Activated CD8-positive, alpha-beta T cell treated with anti-CD3 and anti-CD28 coated beads for 36 hours (primary cell): ENCODE measurements at places on chromosomes 4 and X.

GRCh38 chr4:124943938-124944337 is 231.4 kb upstream of the ANKRD50 start:
- no peak for DNase-seq

GRCh38 chr4:112287258-112287989 is 1.7 kb upstream of the TIFA start:
- peak; percentile 31 for DNase-seq

- DNase-seq, result no peak
Observed at GRCh38 chrX:104618106-104618895, 52.3 kb downstream of the IL1RAPL2 start.

DNA sequence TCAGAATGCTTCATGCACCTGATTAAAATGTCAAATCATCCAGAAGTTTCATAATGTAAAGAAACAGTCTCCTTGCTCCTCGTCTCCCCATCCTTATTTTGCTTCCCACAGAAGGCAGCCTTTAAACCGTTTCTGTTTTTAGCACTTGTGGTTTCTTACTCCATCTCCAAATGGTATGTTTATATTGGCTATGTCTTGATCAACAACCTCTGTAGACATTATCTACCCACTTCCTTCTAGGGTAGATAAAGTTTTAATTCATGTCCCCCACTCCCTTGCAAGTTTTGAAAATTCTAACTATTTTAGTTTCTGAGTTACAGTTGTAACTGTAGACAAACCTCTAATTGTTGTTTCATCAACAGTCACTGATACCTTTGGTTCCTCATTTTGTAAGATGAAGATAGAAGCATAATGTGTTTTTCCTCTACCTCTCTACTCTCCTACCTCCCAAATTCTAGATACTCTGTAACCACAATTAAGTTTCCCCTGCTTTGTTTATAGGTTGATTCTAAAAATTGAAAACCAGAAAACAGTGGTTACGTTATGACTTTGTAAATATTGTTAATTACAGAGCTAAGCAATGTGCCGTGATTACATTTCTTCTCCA is 291.7 kb upstream of the GATB start:
- no peak for DNase-seq

DNA sequence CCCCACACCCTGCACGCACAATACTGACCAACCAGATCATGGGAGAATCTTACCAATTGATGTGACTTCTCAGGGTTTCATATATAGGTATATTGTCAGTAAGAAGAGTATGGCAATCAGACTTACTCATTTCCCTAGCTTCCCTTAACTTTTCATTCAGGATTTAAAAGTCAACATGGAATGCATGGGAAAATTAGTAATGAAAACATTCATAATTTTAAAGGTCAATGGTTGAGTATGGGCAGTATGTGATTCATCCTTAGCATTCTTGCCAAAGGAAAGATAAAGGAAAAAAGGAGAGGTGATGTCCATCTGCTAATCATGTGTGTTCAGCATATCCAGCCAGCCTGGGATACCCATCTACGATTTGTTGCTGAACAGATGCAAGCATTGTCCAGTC is 4.0 kb downstream of the DIPK2B start:
- no peak for DNase-seq

GRCh38 chr4:10048941-10049697 is 27.8 kb upstream of the SLC2A9 start:
- no peak for DNase-seq

GRCh38 chr4:7190278-7190594 is 2.1 kb upstream of the SORCS2 start:
- DNase-seq, result no peak

GRCh38 chr4:151675411-151675971 is 85.3 kb downstream of the GATB start:
- no peak for DNase-seq

DNA sequence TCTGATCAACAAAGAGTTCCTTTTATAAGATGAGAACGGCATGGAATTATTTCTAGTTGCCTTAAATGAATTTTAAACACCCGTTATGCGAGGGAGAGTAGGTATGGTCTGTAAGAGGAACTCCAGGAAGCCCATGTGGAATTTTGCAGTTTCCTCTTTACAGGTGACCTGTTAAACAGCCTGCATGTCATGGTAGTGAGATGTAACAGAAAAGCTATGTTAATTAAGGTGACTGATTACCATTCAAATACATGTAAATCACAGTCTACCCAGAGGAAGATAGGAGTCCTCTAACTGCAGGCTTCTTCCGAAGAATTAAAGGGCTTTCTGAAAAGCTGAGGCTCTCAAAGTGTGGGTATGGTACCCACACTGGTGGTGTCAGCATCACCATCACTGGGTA is 163.6 kb downstream of the CBR4 start:
- no peak for DNase-seq

DNA sequence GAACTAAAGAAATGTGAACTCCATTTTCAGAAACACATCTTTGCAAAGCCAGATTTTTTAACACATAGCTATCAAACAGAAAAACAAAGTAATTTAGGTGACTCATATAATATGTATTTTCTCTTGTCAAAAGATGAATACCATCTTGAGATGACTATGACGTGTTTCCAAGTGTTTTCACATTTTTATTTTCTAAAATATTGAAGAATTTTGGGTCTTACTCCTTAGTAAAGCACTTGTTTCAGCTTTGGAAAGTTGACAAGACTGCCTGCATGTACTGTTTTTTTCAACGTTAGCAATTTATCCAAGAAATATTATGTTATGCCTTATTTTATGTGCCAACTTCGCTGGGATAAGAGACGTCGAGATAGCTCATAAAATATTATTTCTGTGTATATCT is 733.9 kb upstream of the EPHA5 start:
- DNase-seq, result no peak

DNA sequence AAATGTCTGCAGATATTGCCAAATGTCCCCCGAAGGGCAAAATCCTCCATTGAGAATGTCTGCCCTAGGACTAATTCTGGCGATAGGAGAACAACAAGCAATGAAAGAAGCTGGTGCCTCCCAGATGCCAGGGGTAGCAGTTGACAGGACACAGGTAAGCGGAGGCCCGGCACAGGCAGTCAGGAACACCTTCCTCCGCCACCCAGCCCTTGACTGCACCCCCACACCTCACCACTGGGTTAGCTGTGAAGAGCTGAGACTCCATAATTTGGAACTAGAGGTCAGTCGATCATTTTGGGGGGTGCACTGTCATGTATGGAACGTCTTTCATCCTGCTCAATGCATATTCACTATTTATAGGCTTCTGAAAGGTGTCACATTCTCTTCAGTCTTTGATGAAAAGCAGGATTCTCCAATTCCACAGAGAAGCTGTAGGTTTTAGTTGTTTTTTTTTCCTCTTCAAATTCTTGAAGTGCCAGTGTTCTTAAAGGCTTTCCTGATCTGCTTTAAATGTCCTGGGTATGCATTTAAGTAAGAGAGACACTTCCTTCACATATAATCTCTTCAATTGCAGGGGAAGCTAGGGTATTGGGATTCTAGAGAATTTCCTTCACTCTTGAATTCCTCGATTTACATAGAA is 111.6 kb upstream of the ZFP42 start:
- no peak for DNase-seq

DNA sequence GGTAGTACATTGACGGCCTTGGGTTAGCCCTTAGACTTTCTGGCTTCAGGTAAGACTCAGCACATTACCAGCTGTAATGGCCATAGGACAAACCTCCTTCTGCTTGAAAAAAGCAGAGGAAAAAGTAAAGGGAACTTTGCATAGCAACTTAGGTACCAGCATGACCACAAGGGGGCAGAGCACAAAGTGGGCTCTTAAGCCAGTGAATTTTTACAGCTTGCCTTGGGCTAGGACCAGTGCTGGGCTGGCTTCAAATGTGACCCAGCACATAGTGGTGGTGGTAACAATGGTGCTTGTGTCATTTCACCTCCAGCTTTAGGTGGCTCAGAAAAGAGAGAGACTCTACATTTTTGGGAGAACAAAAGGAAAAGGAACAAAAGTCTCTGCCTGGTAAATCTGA is 66.1 kb downstream of the KLHL4 start:
- no peak for DNase-seq

- no peak for DNase-seq
Observed at GRCh38 chr4:92234393-92235176, 69.2 kb upstream of the GRID2 start.

GRCh38 chrX:150334100-150334499 is 29.0 kb upstream of the MAMLD1 start:
- DNase-seq, result no peak

- no peak for DNase-seq
Observed at GRCh38 chrX:2299871-2300270, 200.9 kb downstream of the DHRSX start.

GRCh38 chrX:134753718-134754008 is 95.4 kb upstream of the PLAC1 start:
- no peak for DNase-seq

DNA sequence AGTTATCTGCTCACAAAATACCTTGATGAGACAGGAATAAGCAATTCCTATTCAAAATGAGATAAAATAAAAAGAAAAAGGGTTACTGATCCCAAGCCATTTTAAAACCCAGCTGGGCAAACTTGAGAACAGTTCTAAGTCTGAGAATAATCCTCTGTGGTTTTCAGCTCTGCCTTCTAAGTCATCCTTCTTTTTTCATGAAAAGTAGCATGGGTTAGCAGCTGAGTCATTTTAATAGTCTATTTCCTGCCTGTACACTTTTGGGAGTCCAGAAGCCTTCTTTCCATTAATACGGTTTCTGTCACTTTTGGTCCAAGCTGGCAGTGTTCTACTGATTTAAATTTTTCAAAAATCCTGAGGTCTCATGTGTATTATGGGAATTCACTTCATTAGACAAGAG is 374.3 kb downstream of the IQCM start:
- no peak for DNase-seq

DNA sequence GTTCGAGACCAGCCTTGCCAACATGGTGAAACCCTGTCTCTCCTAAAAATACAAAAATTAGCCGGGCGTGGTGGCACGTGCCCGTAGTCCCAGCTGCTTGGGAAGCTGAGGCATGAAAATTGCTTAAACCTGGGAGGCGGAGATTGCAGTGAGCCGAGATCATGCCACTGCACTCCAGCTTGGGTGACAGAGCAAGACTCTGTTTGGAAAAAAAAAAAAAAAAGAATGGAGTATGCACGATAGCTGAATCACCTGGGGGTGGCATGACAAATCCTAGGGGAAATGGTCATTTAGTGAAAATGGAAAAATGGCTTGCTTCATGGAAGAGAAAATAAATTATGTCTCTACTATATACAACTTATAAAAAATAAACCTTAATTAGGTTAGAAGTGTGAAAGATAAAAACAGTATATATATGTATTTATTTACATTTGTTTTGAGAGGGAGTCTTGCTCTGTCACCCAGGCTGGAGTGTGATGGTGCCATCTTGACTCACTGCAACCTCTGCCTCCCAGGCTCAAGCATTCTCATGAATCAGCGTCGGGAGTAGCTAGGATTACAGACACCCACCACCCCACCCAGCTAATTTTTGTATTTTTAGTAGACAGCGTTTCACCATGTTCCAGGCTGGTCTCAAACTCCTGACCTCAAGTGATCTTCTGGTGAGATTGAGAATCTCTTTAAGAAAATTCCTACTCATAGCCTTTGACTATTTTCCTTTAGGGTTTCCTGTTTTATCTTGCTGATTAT is 19.3 kb upstream of the ING2 start:
- no peak for DNase-seq

DNA sequence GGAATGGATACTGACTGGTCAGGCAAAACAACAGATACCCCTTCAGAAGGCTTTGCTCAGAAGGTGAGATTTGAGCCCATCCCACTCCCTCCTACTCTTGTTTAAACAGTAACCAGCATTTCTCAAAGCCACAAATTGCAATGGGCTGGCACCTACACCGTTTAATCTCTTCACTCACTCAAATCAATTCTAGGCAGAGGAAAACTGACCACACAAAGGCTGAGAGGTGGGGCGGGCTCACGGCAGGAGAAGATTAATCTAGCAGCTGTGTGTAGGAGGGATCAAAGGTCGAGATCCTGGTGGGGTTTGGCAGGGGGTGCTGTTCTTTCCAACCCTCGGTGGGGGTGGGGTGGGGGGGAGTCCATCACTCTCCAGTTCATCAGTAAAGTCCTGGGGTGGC is 622.4 kb downstream of the BCOR start:
- DNase-seq, result no peak

DNA sequence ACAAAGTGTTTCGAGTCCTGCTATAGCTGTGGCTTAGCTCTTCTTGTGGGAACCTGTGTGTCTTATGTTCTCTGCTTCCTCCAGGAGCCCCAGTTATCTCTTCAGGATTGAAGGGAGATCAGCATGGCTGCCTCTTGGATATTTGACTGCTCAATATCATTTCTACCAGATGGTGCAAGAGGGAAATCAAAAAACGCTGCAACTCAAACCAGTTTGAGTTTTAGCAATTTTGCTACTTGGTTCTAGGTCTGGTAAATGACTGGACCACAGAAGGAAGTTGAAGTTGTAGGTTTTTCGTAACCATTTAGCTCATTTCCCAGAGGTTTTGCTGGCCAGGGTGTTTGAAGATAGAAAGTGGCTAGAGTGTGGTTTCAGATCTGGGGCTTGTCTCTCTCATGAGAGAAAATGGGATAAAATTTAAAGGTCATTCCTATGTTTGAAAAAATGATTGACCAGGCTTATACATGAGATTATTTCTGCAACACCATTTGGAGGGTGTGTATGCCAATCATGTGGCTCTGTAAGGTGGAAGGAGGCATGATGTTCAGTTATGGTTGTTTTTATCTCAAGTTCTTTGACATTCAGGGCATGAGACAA is 210.4 kb downstream of the SPRY1 start:
- DNase-seq, result peak; percentile 39

DNA sequence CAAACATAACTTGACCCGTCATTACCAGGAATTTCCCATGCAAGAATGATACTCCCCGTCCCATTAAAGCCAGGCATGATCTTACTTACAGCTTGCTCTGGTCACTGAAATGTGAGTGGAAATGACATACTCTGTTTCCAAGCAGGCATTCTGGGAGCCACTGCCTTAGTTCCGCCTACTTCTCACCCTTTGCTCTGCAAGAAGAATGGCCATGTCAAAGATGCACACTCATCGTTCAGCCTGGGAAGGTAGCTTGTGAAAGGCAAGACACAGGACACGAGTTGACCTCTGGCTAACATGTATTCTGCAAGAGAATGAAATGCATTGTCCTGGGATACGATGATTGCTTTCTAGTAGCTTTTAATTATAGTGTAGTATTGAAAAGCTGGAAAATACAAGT is 1144.4 kb downstream of the NLGN4X start:
- DNase-seq, result no peak

DNA sequence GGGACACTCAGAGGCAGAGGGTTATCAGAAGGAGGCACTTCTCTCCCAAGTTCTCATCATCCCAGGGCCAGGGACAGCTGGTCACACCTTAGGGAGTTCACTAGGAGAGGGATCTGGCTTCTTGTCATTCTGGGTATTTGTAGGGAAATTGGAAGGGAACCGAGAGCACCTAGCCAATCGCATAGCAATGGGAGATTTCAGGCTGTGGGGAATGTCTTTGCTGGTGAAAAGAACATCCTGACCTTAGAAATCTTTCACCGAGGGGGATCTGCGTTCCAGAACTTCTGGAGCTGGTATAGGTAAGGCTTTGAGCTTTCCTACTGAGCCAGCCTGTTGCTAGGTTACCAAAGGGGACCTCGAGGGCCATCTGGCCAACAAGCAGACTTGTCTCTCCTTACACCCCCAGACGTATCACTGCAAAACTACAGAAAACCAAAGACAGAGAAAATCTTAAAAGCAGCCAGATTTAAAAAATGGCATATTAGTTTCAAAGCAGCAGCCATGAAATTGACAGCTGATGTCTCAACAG is 6.8 kb downstream of the HTT-AS start:
- DNase-seq, result no peak

- no peak for DNase-seq
Observed at GRCh38 chr4:101237773-101238172, 109.6 kb downstream of the PPP3CA start.
